ENCODE measurements at places on chromosomes 6 and 20. TPM values are rescaled to one million over a fixed set of nuclear protein-coding genes. Genes with fewer than 3 reads are reported as not detected.
A peak's percentile ranks its signal among the peaks of the same experiment; 100 is the strongest.

The ABHD16B gene
- not detected for total RNA-seq

The DOK5 gene
- total RNA-seq = 2.6 TPM

DNA sequence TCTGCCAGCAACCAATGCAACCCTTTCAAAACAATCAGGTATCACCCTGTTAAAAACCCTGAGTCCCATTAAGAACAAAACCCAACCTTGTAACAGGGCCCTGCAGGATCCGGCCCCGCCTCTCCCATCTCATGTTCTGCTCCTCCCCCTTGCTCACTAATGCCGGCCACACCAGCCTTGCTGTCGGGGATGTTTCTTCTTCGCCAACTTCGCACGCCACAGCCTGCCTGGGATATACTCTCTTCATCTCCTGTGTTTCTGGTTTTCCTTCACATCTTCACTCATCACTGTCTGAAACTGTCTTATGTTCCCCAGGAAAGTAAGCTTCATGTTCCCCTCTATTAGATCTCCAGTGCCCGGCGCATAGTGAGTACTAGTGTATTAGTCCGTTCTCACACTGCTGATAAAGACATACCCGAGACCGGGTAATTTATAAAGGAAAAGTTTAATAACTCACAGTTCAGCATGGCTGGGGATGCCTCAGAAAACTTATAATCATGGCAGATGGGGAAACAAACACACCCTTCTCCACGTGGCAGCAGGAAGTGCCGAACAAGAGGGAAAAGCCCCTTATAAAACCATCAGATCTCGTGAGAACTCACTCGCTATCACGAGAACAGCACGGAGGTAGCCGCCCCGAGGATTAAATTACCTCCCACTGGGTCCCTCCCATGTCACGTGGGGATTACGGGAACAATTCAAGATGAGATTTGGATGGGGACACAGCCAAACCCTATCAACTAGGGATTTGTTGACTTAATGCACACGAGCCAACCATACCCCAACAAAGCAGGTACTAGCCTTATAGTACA, 5.1 kb downstream of the TP53RK start:
- DNase-seq = peak; percentile 53

GRCh38 chr6:170074435-170074834, 216.4 kb downstream of the DLL1 start:
- DNase-seq = peak; percentile 49

GRCh38 chr6:154450498-154450897, 60.0 kb downstream of the CNKSR3 start:
- no peak for DNase-seq

GRCh38 chr6:9195322-9195721, 760.0 kb upstream of the SLC35B3 start:
- DNase-seq = no peak

- no peak for DNase-seq
These were observed 36.0 kb upstream of the SLC35D3 start for GRCh38 chr6:136886091-136886490.

DNA sequence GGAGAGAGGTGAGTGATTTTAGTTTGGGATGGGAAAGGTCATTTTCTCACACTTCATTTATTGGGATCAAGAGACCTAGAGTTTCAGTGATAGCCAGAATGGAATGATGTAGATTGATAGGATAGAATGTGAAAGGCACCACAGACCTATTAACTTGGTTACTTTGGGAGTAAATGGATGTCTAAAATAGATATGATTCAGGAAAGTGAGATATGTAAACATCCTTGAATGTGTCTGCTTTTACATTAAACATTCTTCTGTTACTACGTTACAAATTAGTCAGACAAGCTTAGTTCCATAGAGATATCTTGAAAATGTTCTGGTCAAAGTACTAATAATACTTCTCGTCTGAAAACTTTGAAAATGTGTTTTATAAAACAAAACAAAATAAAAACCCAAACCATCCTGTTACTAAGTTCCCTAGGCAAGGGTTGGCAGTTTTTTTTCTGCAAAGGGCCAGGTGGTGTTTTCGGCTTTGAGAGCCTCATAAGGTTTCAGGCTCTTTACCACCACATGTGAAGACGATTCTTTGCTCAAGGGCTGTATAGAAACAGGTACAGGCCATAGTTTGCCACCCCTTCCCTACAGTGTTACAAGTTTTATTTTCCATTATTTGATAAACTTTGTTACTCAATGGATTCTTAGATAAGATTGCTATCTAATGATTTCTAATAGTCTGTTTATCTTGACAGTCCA, 3.4 kb downstream of the CYB5R4 start:
- no peak for DNase-seq

Measured in left lung (tissue), 14 donors.